ENCODE measurements at places on chromosomes 5 and 9. TPM values are rescaled to one million over a fixed set of nuclear protein-coding genes. Genes with fewer than 3 reads are reported as not detected.

GRCh38 chr9:17795744-17796143 lies 216.9 kb downstream of the SH3GL2 start:
- DNase-seq = no peak

DNA sequence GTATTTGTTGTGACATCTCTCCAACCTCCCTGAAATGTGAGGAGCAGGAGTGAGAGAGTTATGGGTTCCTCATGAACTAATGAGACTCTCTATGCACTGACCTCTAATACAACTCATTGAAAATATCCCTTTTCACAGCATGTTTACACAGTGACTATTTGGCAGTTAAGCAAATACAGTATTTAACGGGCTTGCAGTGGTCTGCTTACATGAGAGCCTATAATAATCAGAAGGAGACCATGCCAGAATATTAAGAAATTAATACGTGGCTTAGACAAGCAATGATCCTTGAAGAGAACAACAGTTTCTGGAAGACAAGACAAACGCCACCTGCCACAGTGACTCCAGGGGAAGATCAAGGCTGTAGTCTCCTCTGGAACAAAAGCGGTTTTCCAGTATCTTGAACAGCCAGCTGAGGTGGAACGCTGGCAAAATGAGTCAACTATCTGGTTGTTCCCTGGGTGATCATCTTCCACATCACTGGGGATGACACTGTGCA lies 424.5 kb downstream of the DMAC1 start:
- DNase-seq = no peak

DNA sequence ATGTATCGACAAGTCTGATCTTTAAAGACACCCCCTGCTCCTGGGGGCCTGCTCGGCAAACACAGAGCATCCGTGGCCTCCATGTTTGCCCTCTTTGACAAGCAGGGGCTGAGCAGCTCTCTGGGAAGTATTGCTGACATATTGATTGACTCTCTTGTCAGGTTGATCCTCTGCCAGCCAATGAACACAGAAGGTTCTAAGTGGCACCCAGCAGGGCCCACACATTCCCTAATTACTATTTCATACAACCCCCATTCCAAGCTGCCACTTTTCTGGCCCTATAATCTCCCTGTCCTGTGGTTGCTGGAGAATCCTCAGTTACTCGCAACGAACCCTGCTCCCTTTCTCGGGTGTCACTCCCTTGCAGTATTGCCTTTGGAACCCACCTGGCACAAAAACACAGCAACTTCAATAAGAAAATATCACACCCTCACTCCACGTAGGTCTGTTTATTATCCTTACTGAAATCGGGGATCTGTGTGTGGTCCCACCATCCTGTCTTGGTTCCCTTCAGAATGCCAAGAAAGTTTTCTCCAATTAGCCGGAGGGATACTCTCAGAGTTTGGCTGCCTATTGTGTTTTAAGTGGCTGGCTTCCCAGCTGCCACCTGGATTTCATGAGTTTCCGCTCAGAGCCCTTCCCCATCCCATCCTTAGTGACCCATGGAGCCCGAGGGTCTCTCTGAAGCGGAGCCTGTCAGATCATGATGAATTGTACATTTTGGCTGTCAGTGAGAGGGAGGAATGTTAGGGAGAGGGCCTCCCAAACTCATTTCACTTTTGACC lies 249.0 kb upstream of the WWC1 start:
- no peak for DNase-seq

DNA sequence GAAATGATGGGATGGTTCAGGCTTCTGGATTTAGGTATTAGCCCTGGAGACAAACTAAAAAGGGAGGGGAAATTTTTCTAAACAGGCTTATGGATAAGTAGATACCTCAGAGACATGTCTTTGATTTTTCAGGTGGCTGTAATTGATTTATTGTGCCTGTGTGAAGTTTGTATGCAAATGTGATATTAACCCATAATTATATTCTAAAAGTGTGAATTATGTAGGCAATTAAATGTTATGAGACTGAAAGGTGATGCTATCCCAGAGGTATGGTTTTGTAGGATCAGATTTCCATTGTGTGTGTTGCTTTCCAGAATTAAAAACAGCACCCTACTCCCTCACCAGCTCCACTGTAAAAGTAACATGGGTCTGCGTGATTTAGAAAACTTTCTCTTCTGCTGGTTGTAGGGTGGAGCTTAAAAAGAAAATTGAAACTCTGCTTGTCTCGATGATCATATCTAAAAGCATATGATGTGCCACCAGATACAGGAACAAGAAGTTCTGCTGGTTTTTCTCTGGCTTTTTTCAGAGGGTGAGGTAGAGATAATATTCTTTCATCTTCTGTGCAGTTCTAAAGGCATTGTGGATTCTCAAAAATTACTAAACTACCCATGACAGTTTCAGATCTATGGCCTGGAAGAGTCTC lies 71.8 kb upstream of the TAF11L2 start:
- DNase-seq = no peak

GRCh38 chr5:137292461-137293027 lies 206.6 kb downstream of the SPOCK1 start:
- no peak for DNase-seq

- DNase-seq = no peak
Measured at GRCh38 chr5:142939884-142940283, 169.7 kb downstream of the ARHGAP26 start.

DNA sequence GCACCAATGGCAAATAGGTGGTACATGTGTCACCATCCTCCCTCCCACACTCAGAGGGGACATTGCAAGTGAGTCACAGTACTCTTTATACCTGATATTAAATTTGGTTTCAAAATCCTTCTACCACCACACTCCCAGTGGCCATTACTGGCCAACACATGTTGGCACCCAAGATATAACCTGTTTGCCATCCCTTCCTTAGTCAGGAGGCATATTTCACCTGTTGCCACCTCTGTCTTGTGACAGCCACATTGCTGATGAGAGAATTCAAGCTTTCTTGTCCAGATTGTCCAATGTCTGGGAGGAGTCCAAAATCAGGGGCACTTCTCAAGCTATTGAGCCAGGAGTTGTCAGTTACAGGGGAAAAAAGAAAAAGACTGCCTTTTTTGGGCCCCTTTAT lies 80.2 kb upstream of the WWC1 start:
- no peak for DNase-seq

GRCh38 chr5:142576804-142577203 lies 109.1 kb downstream of the FGF1 start:
- no peak for DNase-seq

GRCh38 chr5:68077349-68077894 lies 138.1 kb upstream of the PIK3R1 start:
- no peak for DNase-seq

The CCDC127 gene
- 8.7 TPM for total RNA-seq

The SPATA9 gene
- total RNA-seq = not detected

The ZNF346 gene
- total RNA-seq = 38.4 TPM

The MZB1 gene
- total RNA-seq = 71.8 TPM
